Activated CD4-positive, alpha-beta memory T cell treated with anti-CD3 and anti-CD28 coated beads for 36 hours (primary cell): ENCODE measurements at places on chromosomes 2 and 18. TPM values are rescaled to one million over a fixed set of nuclear protein-coding genes. Genes with fewer than 3 reads are reported as not detected.
A peak's percentile ranks its signal among the peaks of the same experiment; 100 is the strongest.

GRCh38 chr2:240213476-240214421 is 73.3 kb upstream of the OTOS start:
- DNase-seq, result peak; percentile 3

- no peak for DNase-seq
Measured at GRCh38 chr18:58632552-58632951, 3.7 kb upstream of the ALPK2 start.

- no peak for DNase-seq
Measured at GRCh38 chr2:241274127-241274526, 41.3 kb downstream of the HDLBP start.

ASXL3 gene
- total RNA-seq, result not detected

DNA sequence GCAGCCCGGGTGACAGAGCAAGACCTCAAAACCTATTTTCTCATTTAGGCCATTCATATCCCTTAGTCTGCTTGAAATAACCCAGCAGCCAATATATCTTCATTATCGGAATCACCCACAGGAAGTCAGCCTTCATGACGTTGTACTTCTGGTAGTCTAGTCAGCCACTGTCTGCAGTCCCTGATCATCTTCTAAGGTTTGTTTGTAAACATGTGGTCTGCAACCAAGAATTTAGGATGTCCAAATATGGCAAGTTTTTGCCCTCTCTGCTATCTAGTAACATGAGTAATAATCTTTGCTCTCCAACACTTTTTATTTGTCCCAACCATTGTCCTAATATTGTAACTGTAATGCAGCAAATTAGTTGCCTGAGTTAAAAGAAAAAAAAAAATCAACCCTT is 92.5 kb downstream of the PRPF40A start:
- DNase-seq, result no peak

DNA sequence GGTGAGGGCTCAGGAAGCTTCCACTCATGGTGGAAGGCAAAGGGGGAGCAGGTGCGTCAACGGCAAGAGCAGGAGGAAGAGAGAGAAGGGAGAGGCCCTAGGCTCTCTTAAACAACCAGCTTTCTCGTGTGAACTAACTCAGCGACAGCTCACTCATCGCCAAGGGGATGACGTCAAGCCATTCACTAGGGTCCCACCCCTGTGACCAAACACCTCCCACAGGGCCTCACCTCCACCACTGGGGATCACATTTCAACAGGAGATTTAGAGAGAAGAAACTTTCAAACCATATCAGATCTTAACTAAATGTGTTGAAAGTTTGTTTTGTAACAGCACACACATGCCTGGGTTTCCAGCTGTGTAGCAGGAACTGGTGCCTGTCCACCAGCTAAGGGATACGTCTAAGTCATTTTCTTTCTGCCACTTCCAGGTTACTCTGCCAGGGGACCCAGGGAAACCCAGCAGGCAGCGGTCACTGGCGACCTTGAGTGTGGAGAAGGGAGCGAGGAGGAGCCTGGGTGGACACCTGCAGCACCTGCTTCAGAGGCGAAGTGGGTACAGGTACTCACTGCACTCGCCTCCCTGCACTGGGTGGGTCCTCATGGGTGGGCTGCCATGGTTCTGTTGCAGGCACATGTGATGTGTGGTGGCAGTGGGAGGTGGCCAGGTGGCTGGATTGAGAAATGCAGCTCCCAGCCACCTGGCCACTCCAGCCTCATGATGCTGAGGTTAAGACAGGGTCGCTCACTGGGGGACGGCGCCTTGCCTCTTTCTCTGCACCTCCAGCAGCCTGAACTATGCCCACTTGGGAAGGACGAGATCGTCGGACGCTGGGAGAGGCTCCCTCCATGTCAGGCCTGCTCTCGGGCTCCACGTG is 8.4 kb upstream of the GPC1 start:
- DNase-seq, result peak; percentile 61

MATN3 gene
- total RNA-seq, result not detected

GRCh38 chr18:61824733-61825363 is 68.0 kb downstream of the RNF152 start:
- DNase-seq, result no peak

DNA sequence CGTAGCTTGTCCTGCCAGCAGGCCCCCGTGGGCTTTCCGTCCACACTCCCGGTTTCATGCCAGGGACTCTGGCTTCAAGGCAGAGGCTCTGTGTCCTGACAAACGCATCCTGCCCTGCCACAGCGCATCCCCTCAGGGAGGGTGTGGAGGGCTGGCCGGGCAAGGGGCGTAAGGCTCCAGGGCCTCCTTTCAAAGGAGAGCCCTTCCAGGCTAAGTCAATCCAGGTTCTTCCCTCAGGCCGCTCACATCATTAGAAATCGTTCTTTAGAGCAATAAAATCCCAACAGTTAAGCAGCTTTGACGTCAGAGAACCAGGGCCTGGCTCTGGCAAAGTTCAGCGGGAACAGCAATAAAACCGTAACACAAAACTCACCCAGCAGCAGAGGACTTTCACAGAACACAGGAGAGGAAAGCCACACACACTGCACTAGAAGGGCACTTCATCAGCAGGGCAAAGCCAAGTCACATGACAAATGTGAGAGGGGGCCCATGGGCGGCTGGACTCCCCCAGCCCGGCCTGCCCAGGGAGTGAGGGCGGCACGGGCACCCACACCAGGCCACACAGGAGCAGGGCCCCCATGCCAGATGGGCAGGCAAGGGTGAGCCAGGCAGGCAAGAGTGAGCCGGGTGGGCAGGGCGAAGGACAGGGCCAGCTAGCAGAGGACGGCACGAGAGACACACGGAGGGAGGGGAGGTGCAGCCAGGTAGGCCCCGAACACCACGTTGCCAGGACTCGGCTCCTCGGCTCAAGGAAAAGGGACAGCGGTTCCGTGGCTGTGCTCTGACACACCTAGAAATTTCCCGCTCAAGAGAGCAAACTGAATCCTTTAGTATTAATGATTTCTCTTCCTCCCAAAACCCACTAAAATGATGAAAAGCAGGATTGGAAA is 52.0 kb downstream of the HDAC4 start:
- no peak for DNase-seq

DNA sequence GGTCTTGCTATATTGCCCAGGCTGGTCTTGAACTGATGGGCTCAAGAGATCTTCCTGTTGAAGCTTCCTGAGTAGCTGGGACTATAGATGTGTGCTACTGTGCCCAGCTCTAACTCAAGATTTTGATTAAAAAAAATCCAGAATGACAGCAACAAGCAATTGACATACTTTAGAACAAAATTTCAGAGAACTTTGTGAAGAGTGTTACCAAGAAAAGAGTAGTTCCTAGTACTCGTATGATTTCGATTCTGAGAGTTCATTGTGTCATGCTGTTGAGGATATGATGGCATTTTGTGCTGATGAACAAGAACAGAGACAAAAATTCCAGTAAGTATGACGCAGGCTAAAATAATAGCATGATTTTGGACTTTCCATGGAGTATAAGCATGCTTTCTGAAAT is 90.2 kb upstream of the TWSG1 start:
- DNase-seq, result no peak

GRCh38 chr2:53998834-53999233 is 28.0 kb upstream of the PSME4 start:
- DNase-seq, result no peak

DNA sequence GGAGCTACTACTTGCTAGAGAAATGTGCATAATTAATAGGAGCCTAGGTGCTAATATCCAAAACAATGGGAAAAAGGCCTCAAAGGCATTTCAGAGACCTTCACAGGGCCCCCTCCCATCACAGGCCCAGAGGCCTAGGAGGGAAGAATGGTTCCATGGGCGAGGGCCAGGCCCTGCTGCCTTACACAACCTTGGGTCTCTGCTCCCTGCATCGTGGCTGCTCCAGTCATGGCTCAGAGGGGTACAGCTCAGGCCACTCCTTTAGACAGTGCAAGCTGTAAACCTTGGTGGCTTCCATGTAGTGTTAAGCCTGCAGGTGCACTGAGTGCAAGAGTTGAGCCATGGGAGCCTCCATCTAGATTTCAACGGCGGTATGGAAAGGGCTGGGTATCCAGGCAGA is 429.2 kb downstream of the FIGN start:
- no peak for DNase-seq

DDX18 gene
- 124 TPM for total RNA-seq

- DNase-seq, result no peak
Measured at GRCh38 chr18:46719388-46719787, 37.5 kb downstream of the ST8SIA5 start.

- peak; percentile 53 for DNase-seq
Measured at GRCh38 chr2:96501471-96501874, 3.7 kb downstream of the NEURL3 start.

DNA sequence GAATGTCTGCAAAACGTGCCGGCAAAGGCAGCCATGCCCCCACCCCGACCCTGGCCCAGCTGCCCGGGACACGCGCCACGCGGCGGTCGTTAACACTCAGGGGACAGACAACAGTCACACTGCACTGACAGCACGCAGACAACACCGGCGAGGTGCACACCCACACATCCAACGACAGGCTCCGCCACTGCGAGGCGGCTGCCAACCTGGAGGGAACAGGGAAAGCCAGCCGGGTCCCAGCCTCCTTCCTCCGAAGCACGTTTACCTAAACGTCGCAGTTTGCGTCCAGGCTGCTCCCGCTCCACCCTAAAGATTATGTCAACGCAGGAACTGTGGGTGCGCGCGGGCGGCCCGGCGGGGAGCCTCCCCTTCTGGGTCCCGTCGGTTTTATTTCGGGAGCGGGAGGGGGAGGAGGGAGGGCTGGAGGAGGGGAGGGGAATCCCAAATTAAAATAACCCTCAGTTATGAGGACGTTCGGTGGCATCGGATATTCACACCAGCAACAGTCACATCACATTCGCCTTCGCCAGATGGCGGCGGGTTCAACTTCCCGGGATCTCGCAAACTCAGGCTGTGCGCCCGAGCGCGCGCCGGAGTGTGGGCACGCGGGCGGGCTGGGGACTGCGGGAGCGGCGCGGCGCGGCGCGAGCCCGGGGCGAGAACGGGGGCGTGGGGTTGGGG is 644 bp downstream of the PTGR3 start:
- DNase-seq, result peak; percentile 72

KCNE4 gene
- not detected for total RNA-seq

DNA sequence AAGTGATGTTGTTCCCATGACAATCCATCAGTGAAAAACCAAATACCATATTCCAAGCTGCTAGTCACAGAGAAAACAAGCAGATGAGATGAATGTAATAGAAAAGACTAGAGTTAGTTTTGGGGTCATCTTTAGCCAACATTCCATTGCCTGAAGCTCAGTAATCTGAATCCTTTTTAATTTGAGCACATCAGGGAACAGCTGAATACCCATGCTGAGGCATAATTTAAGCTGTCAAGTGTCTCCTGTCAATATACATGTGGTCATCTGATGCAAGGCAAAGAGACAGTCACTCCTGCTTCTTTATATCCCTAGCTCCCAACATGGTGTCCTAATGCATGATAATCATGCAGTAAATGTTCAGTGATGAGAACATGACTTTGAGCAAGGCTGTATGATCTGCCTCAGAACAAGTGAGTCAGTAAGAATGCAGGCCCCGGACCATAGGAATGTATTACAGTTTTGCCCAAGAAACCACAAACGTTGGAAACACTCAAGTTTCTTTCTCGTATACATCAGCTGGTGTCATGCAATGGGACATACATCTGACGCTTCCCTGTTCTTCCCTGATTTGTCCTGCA is 48.0 kb downstream of the CDK15 start:
- no peak for DNase-seq

SERPINB11 gene
- not detected for total RNA-seq

GRCh38 chr2:19073522-19073921 is 284.9 kb downstream of the OSR1 start:
- DNase-seq, result no peak

- no peak for DNase-seq
Measured at GRCh38 chr2:20327370-20327769, 23.3 kb downstream of the PUM2 start.

- no peak for DNase-seq
Measured at GRCh38 chr2:217274578-217274977, 414.7 kb upstream of the TNP1 start.

EPHA4 gene
- 7.0 TPM for total RNA-seq

- no peak for DNase-seq
Measured at GRCh38 chr2:109457366-109457765, 156.4 kb downstream of the SEPTIN10 start.

DNA sequence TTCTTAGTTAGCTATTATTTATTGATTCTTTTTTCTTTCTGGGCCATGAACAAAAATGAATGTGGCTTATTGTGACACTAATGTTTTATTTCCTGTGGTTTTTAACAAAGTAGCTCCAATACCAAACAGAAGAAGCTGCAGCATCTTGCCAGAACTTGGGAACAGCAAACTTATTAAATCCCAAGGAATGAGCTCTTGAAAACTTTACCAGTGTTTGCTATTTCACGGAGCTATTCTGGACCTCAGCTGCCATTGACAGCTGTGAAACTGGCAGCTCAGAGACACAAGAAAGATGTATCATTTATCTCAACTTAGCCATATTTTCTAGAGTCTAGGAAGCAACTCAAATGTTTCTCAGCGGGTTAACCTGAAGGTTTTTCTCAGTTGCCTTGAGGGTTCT is 91.0 kb upstream of the NEUROD1 start:
- DNase-seq, result no peak

ARHGAP28 gene
- total RNA-seq, result not detected

- DNase-seq, result no peak
Measured at GRCh38 chr18:33014060-33014796, 241.4 kb upstream of the KLHL14 start.
